Esophagus squamous epithelium (tissue), 5 donors: ENCODE measurements at places on chromosomes 6 and 20. TPM values are rescaled to one million over a fixed set of nuclear protein-coding genes. Genes with fewer than 3 reads are reported as not detected.

The KLHDC3 gene
- total RNA-seq = 35.7 TPM

The PTPRT gene
- total RNA-seq = 0.06 TPM

GRCh38 chr6:82589509-82590206 is 226.0 kb downstream of the TPBG start:
- no peak for DNase-seq
- no peaks in the 10 kb centered on the region for H3K4me1 ChIP-seq
- H3K4me3 ChIP-seq = no peak overlapping the region
- no peaks in the 10 kb centered on the region for H3K27me3 ChIP-seq
- H3K27ac ChIP-seq = no peak overlapping the region

DNA sequence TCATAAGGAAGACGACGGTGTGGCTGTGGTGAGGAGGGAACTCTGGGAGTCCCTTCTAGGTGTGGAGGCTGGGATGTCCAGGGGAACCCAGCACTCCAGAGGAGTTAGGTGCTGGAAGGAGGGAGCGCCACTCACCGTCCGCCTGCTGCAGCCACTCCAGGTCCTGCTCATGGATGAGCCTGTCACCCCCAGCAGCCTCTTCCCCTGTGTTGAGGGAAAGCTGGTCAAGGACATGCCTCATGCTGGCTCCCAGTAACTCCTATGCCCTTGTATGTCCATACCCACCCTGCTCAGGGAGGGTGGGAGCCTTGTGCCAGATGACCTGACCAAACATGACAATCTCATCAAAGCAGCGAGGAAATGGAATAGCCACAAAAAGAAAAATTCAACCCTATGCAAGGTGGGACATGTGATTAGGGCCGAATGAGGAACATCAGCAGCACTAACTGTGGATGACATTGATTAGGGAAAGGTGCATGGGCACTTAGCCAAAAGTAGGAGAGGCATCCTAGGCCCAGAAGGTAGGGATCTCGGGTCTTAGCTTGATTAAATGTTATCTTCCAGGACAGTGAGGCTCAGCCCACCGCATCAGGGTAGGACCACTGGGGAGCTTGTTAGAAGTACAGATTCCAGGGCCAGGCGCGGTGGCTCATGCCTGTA is 3.0 kb downstream of the DNPH1 start:
- H3K27me3 ChIP-seq = no peaks in the 10 kb centered on the region
- peaks cover 7% of the 10 kb centered on the region for H3K4me1 ChIP-seq
- H3K4me3 ChIP-seq = no peak overlapping the region
- no peak overlapping the region for H3K27ac ChIP-seq
- DNase-seq = no peak

GRCh38 chr6:55518529-55519060 is 60.4 kb downstream of the HMGCLL1 start:
- no peaks in the 10 kb centered on the region for H3K27me3 ChIP-seq
- H3K4me3 ChIP-seq = no peak overlapping the region
- H3K4me1 ChIP-seq = no peaks in the 10 kb centered on the region
- H3K36me3 ChIP-seq = no peaks in the 10 kb centered on the region
- DNase-seq = no peak
- H3K27ac ChIP-seq = no peak overlapping the region

The RNF144B gene
- 10.4 TPM for total RNA-seq

DNA sequence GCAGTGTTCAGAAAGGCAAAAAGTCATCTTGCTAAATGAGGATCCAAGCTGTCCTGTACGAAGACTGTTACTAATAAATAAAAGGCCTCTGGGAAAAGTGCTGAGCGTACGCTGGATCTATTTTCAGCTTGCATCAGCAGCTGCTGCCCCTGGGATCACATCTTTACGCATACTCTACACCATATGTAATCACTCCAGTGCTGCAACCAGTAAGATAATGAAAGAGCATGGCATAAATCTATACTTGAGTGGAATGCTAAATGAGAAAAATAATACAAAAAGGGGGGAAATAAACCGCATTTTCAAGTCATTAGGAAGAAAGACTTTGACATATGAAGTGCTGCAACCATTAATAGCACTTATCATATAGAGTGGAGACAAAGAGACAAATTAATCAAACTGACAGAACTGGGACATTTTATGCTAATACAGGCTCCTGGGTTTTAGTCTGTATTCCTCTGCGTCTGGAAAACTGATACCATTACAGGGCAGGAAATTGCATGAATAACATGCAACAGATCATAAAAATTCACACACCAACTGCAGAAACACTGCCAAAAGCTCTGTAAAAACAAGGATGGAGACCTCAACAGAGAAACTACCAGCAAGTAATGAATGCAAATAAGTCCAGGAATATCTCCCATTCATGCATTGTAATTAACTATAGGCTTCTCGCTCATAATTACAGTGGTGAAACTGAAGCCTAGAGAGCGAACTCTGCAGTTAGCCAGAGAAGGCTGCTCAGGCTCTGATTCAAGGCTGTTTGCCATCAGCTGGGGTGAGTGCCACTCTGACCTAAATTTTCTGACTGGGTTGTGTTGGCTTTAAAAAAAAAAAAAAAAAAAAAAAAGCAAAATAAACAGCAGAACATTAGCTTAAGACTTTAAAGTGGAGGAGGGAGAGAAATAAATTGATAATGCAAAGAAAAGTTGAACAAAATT is 83.8 kb downstream of the GJA10 start:
- no peak overlapping the region for H3K27ac ChIP-seq
- no peak for DNase-seq
- no peaks in the 10 kb centered on the region for H3K27me3 ChIP-seq
- H3K4me1 ChIP-seq = no peaks in the 10 kb centered on the region
- no peak overlapping the region for H3K4me3 ChIP-seq

DNA sequence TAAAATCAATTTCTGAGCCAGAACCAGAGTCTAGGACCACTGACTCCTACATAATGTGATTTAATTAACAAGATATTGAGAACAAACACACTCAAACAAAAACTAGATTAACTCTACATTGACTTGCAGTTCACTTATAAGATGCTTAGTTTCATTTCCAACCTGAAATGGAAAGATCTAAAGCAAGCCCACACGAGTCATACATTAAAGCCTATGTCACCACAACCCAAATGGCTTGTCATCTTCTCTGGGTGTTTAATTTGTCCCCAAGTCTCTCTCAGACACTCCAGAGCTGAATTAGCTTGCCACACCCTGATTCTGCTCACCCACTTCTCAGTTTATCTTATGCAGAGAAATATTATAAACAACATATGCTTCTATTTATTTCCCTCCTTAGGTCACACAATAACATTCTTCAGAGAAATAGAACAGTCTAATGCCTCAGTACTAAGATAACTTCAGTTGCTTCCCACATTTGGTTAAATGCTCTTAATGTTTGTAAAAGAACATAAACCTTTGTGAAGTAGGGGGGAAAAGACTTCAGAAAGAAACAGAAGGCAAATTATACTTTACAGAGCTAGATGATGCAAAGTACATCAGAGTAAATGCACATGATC is 8.8 kb upstream of the FBXO30 start:
- H3K4me1 ChIP-seq = no peaks in the 10 kb centered on the region
- no peak overlapping the region for H3K4me3 ChIP-seq
- H3K36me3 ChIP-seq = no peaks in the 10 kb centered on the region
- DNase-seq = no peak

- H3K4me3 ChIP-seq = no peak overlapping the region
- H3K4me1 ChIP-seq = no peaks in the 10 kb centered on the region
- H3K27ac ChIP-seq = no peak overlapping the region
Observed at GRCh38 chr20:25685276-25686080, 11.2 kb downstream of the ZNF337 start.

- H3K27me3 ChIP-seq = no peaks in the 10 kb centered on the region
- H3K36me3 ChIP-seq = no peaks in the 10 kb centered on the region
- no peak for DNase-seq
- H3K4me1 ChIP-seq = no peaks in the 10 kb centered on the region
- peak overlapping the region; percentile 36 for H3K27ac ChIP-seq
Observed at GRCh38 chr20:8082989-8083388, 49.1 kb upstream of the PLCB1 start.

DNA sequence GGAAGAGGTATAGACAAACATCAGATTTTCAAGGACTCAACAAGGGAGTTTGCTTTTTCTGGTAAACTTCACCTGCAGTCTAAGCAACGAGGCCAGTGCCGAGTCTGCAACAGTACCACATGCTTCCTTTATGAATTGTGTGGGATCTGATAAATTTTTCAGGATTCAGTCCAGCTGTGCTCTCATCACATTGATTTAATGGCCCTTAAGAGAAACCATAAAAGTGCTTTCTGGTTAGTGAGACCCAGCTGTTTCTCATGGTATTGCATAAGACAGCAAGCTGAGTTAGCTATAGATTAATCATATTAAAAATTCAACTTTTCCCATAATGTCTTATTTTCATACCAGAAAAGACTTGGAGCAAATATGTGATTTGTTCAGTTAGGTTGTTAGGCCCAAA is 291.4 kb downstream of the CENPW start:
- H3K36me3 ChIP-seq = no peaks in the 10 kb centered on the region
- no peak overlapping the region for H3K4me3 ChIP-seq
- H3K27ac ChIP-seq = no peak overlapping the region
- no peaks in the 10 kb centered on the region for H3K27me3 ChIP-seq
- no peaks in the 10 kb centered on the region for H3K4me1 ChIP-seq

GRCh38 chr6:168104636-168105035 is 25.6 kb upstream of the FRMD1 start:
- no peak overlapping the region for H3K27ac ChIP-seq
- H3K27me3 ChIP-seq = peaks cover 5% of the 10 kb centered on the region
- no peaks in the 10 kb centered on the region for H3K36me3 ChIP-seq
- no peak overlapping the region for H3K4me3 ChIP-seq
- H3K4me1 ChIP-seq = peaks cover 7% of the 10 kb centered on the region

The PI16 gene
- total RNA-seq = 1.9 TPM

DNA sequence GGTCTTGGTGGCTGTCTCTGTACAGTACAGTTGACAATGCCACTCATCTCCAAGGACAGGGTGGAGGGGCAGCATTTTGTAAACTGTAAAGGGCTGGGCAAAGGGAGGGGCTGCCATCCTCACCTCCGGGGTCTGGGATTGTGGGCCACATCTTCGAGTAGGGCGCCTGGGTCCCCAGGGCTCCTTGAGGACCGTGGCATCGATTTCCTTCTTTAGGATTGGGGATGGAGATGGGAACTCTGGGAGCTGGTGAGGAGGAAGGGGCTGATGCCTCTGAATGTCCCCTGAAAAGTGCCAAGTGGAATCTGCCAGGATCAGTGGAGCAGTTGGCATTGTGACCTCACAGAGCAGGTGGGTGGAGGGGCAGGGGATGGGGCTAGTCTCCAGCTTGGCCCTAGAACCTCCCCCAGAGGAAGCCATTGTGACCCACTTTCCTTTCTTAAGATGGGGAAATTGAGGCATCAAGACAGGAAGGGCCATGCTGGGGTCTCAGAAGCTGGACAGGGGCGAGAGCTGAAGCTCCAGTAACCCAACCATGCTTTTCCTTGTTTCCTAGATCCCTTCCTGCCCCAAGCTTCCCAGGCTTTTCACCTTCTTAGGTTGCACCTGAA is at the start of gene SUN5:
Gene SUN5, minus strand, starts transcription at position 293 of the 611 bp plus-strand sequence. Its CDS starts 93 bp downstream, at position 200.
- H3K36me3 ChIP-seq = no peaks in the 10 kb centered on the region
- no peaks in the 10 kb centered on the region for H3K4me1 ChIP-seq
- H3K4me3 ChIP-seq = no peak within 1 kb of the TSS
- H3K27ac ChIP-seq = no peak within 1 kb of the TSS
- no peaks in the 10 kb centered on the region for H3K27me3 ChIP-seq
- DNase-seq = no peak

DNA sequence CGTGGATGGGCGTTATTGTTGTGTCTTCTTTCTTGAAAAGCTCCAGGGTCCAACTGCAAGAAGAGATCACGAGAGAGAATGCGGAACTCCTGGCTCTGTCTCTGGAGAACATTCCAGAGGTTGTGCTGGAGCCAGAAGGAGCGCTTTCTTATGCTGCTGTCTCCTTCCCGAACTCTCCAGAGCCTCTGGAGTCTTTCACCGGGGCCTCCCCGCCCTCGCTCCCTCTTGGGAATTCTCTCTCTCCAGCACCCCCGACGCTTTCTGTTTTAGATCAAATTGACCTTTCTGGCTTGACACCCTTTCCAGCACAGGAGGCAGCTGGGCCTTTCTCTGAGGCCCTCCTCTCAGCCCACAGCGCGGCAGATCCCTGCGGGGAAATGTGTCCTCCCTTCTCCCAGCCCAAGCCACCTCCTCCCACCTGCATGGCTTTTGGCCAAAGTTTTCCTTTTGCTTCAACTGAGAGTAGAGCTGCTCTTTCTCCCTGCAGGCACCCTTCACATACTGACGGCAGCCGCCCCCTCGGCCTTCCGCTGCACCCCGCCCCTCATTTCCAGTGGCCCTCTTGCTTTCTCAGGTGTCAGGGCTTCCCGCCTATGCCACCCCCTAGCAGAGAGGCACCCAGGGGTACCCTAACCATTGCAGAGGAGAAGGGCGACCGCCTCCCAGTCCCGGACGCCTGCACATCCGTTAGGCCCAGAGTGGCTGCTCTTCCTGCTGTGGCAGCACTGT is 6.6 kb upstream of the CCR6 start:
- H3K36me3 ChIP-seq = no peaks in the 10 kb centered on the region
- H3K27me3 ChIP-seq = no peaks in the 10 kb centered on the region
- H3K4me3 ChIP-seq = no peak overlapping the region
- peaks cover 15% of the 10 kb centered on the region for H3K4me1 ChIP-seq
- no peak overlapping the region for H3K27ac ChIP-seq
- no peak for DNase-seq

The CDK19 gene
- total RNA-seq = 13.2 TPM

GRCh38 chr20:10610251-10610650 is 63.5 kb downstream of the JAG1 start:
- no peaks in the 10 kb centered on the region for H3K27me3 ChIP-seq
- peaks cover 40% of the 10 kb centered on the region for H3K4me1 ChIP-seq
- no peak for DNase-seq

GRCh38 chr20:36130390-36130789 is 24.1 kb upstream of the EPB41L1 start:
- H3K4me3 ChIP-seq = no peak overlapping the region
- H3K27ac ChIP-seq = no peak overlapping the region
- H3K36me3 ChIP-seq = peaks cover 46% of the 10 kb centered on the region
- no peak for DNase-seq
- peaks cover 35% of the 10 kb centered on the region for H3K4me1 ChIP-seq
- no peaks in the 10 kb centered on the region for H3K27me3 ChIP-seq

The ANKRD60 gene
- total RNA-seq = not detected

DNA sequence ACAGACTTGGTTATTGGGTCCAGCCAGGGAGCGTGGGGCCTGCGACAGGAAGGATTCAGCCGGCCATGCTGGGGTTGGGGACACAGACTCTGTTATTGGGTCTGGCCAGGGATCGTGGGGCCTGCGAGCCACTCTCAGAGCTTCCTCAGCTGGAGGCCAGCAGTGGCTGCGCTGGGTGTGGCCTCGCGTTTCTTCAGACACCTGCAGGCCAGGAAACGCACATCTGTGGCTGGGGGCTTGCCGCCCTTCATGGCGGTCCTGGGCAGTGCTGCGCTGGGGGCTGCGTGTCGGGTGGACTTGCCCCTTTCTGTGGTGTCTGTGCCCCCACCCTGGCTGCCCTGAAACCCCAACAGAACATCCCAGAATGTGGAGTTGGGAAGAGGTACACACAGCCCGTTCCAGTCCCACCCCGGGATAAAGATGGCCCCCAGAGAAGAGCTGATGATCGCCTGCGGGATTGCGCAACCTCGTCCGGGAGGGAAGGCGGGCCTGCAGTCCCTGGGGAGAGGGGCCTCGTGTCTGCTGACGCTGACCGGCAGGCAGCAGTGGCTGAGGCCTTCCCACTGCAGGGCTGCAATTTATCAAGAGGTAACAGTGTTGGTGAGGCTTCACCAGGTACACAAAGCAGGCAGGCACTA is 16.9 kb upstream of the MTG2 start:
- H3K36me3 ChIP-seq = peaks cover 49% of the 10 kb centered on the region
- DNase-seq = no peak
- H3K4me3 ChIP-seq = no peak overlapping the region
- peaks cover 6% of the 10 kb centered on the region for H3K4me1 ChIP-seq
- no peak overlapping the region for H3K27ac ChIP-seq

- H3K4me3 ChIP-seq = no peak overlapping the region
- no peaks in the 10 kb centered on the region for H3K36me3 ChIP-seq
- peaks cover 20% of the 10 kb centered on the region for H3K4me1 ChIP-seq
- peak overlapping the region; percentile 17 for H3K27ac ChIP-seq
- H3K27me3 ChIP-seq = no peaks in the 10 kb centered on the region
Observed at GRCh38 chr6:3819161-3820110, 29.7 kb upstream of the FAM50B start.
